ENCODE measurements at places on chromosomes 6 and 20. TPM values are rescaled to one million over a fixed set of nuclear protein-coding genes. Genes with fewer than 3 reads are reported as not detected.
A peak's percentile ranks its signal among the peaks of the same experiment; 100 is the strongest.

TAF8 gene
- 27.8 TPM for total RNA-seq

C4B gene
- total RNA-seq, result 6.5 TPM

GRCh38 chr20:52484438-52484837 lies 292.9 kb upstream of the ZFP64 start:
- DNase-seq, result peak; percentile 67

GRCh38 chr6:110629153-110629552 lies 152.7 kb upstream of the SLC22A16 start:
- DNase-seq, result no peak

DNA sequence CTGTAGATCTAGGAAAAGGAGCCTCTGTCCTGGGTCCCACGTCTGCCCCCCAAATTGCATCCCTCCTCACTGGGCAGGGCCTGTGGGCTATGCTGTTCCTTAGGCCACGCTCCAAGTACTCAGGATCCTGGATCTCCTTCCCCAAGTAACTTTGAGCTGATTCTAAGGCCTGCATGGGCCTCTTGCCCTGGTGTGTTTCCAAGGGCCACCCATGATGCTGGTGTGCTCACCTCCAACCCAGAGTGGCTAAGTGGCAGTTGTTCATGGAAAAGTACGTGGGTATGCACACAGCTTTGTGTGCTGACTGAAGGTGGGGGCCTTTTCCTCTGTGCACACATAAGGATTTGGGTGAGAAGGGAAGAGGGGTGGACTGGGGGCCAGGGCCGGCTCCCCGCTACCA lies 5.3 kb downstream of the GMPR start:
- no peak for DNase-seq

- no peak for DNase-seq
These were observed 4.0 kb downstream of the DSP start for GRCh38 chr6:7545316-7546019.
